ENCODE measurements at places on chromosomes 5 and 9.

- DNase-seq: no peak
These were observed 8.5 kb downstream of the DMXL1 start for GRCh38 chr5:119079318-119079921.

DNA sequence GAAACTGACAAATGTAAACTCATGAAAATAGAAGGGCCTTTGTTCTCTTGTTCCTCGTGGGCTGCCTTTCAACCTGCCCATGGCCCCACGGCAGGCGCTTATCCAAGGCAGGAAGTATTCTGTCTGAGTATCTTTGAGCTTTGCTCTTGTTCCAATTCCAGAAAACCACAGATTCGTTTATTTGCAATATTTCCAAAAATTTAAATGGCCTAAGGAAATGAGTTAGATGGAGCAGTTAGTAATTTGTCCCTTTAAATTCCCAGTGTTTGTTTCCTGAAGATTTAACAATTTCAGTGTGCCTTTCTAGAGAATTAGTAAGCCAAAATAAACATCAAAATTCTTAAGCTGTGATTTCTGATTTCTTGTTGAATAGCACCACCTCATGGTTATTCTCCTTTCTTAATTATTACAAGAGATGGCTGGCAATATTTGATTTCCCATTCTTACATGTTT, 299.4 kb upstream of the RASA1 start:
- peak; percentile 81 for DNase-seq

DNA sequence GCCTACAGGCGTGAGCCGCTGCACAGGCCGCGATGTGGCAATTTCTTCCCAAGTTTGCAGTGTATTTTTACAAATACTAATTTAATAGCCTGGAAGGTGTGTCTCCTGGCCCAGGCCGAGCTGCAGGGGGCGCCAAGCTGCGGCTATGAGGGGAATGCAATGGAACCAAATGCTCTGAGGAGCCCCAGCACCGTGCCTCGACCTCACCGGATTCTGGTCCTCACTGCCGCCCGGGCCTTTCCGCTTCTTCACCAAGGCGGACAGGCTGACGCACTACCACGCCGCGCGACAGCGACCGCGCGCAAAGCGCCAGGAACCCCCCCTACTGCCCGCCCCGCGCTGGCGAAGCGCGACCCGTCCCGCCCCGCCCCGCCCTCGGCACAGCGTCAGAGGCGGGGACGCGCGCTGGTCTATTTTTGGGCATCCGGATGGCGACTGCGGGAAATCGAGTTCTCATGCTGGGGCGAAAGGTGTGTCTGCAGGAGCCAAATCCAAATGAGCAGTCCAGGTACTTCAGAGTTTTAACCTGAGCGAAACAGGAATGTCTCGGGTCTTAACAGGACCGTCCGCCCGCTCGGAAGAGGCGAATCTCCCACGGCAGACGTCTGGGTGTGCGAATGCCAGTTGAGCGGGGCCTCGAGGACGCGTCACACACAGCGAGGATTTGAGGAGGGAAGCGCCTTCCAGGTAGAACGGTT, 31.7 kb upstream of the PRXL2C start:
- DNase-seq: peak; percentile 95

- DNase-seq: peak; percentile 34
These were observed 173.8 kb downstream of the SGCD start for GRCh38 chr5:156500755-156501154.

DNA sequence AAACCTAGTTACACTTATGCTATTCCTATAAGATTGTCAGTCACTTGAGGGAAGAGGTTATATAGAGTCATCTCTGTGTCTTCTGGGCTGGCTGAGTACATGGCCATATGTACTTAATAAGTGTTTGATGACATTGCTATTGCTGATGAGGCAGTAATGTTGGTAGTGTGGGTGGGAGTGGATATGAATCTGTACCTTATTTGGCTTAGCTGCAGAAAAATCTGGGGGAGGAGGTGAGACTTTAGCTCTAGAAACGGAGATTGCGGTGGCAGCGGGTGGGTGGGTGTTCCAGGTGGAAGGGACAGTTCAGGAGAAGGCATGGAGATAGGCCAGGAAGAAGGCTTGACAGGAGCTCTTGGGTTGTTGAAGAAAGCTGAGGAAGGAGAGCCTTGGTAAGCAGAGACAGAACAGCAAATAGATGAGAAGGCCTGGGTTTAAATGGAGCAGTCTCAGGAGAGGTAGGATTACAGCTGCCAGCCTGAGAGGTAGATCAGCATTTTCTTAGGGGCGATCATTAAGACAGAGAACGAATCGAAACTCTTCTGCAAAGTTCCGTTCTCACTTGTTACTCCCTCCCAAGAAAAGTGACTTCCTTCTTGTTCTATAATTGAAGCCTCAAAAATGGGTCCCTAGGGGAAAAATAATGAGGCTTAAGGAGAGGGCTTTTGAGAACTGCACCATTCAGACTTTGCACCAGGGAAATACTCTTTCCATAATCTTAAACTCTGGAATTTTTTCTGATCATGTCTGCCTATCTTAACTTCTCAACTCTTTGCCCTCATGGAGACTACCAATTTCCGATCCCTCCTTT, 160.5 kb downstream of the UNC13B start:
- DNase-seq: no peak

DNA sequence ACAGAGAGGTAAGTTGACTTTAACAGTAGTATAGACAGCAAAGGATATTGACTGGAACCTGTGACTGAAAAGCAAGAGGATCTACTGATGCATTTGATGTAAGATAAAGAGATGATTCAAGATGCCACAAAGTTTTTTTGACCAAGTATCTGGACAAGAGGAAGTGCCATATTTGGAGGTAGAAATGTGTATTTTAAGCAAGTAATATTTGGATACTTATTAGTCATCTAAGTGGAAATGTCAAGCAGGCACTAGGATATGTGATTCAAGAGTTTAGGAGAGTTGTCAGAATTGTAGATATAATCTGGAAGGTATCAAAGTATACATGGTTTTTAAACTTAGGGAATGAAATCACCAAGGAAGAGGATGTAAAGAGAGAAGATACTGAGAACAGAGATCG, 686.1 kb upstream of the CHD1 start:
- no peak for DNase-seq

GRCh38 chr5:75367401-75367800, 30.4 kb downstream of the HMGCR start:
- no peak for DNase-seq

- peak; percentile 63 for DNase-seq
These were observed 39.6 kb upstream of the IDNK start for GRCh38 chr9:83583151-83584014.

- no peak for DNase-seq
These were observed 373 bp upstream of the PHYKPL start for GRCh38 chr5:178232920-178233429.

- DNase-seq: no peak
These were observed 65.0 kb upstream of the GGTA1 start for GRCh38 chr9:121564504-121565260.
